8988T (cell line): ENCODE measurements at places on chromosomes 13 and 19.
A peak's percentile ranks its signal among the peaks of the same experiment; 100 is the strongest.

- DNase-seq, result no peak
Observed at GRCh38 chr13:29847501-29847983, 2.9 kb downstream of the UBL3 start.

GRCh38 chr13:94859811-94860210 is 147.5 kb upstream of the SOX21 start:
- DNase-seq, result no peak

DNA sequence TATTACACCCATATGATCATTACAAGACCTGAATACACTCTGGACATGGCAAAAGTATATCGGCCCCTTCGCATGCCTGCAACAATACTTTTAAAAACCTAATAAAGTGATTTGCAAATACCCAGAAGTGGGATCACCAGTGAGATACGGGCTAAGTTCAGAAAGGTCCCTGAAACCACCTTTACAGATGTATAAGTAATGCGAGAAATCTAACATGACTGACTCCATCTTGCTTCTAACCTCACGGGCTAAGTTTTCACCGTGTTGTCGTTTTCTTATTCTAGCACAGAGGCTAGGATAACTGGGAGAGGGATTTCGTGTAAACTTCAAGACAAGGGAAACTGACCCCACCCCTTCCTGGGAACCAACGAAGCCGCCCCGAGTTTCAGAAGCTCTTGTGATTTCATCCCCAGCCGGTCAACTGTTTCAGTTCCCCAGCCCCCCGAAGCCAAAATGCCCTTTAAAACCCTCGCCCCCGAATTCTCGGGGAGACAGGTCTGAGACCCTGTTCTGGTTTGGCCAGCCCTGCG is 703 bp downstream of the NEK3 start:
- DNase-seq, result peak; percentile 15

GRCh38 chr19:11293433-11294389 is 2.2 kb upstream of the TSPAN16 start:
- peak; percentile 69 for DNase-seq

DNA sequence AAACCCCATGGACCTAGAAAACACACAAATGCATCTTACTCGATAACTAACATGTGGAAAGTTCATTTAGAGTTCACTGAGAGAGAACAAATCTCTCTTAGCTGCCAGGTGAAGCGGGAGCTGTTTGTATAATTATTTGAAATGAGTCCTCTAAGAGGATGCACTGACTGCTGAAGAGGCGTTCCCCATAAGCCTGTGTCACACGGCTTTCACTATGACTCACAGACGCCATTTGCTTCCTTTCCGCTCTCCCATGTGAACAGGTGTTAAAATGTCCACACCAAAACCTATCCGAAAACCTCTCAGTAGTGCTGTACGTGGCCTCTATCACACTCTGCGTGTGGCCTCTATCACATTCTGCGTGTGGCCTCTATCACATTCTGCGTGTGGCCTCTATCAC is 101.8 kb downstream of the SOX1 start:
- no peak for DNase-seq

DNA sequence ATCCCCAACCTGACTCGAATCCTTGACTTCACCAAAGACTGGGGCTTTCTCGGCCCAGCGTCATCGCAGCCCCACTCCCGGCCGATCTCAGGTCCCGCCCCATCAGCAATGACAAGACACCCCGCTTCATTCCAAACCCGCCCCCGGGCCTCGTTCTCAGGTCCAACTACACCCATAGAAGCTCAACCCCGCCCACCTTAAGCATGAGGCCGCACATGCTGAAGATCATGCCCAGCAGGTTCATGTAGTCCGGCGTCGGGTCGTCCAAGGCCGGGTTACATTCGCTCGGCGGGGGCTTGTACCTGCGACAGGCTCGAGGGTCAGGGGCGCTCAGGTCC is 2.3 kb downstream of the WDR83 start:
- DNase-seq, result no peak

- DNase-seq, result no peak
Observed at GRCh38 chr13:92044351-92044750, 645.9 kb downstream of the GPC5 start.

GRCh38 chr13:46521486-46521885 is 31.5 kb upstream of the LRCH1 start:
- no peak for DNase-seq

- DNase-seq, result no peak
Observed at GRCh38 chr13:35856721-35857364, 274.3 kb downstream of the DCLK1 start.

- DNase-seq, result no peak
Observed at GRCh38 chr13:109576331-109576813, 210.0 kb downstream of the IRS2 start.

DNA sequence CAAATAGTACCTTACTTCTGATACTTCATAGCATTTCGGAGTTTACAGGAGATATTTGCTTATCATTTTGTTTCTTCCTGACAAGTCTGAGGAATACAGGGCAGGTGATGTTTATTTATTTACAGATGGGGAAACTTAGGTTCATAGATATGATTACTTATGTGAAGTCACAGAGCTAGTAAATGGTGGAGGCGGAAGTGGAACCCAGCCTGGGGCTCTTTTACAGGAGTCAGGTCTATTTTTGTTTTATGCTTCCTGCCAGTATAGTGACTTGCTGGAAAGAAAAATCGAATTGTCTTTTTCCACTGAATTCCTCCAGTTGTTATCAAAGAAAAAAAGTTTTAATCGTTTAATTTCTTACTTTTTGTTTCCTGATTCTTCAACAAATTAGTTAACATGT is 66.5 kb downstream of the DGKH start:
- DNase-seq, result no peak

- no peak for DNase-seq
Observed at GRCh38 chr19:33868788-33869412, 72.2 kb downstream of the KCTD15 start.

DNA sequence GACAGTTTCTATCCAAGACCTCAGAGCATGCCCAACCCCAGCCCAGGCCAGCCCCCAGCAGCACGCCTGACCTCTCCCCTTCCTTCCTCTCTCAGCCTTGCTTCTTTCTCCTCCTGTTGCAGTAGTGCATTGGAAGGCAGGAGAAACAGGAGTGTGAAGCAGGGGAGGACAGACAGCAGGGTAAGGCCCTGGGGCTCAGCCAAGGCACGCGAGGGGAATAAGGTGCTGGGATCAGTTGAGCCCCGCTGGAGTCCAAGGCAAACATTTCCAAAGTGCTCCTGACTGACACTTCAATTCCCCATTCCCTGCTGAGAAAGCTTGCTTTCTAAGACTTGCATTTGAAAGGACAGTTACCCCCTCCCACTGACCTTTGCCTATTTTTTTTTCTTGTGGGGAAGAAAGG is 73.1 kb upstream of the OLFM4 start:
- no peak for DNase-seq

DNA sequence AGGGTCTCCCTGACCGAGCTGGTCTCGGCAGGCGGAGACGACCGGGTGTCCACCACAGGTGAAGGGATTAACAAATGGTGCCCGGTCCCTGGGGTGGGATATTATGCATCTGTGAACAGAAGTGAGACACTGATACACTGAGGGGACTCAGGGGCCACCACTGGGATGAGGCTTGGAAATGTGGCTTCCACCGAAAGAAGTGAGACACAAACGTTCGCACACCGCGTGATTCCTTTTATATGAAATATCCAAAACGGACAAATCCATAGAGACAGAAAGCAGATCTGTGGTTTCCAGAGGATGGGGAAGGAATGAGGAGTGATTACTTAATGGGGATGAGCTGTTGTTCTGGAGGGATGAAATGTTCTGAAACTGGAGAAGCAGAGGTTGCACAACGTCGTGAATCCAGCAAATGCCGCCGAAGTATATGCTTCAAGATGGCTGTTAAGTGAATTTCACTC is 47.5 kb downstream of the C13orf46 start:
- DNase-seq, result no peak

- no peak for DNase-seq
Observed at GRCh38 chr19:6712231-6712630, 8.2 kb downstream of the C3 start.

DNA sequence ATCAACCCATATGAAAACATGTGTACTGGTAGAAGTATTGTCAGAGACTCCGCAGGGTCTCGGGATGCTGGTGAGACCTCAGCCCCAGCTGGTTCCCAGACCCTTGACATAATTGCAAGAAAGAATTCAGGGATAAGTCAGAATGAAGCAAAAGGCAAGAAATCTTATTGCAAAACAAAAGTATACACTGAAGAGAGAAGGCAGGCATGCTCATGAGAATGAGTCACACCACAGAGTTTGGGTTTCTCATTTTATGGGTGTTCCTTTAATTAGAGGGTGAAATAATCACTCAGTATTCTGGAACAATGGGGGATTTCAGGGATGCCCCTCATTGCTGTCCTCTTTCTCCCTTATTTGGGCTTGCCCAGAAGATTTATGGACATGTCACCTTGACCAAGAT is 1423.8 kb upstream of the MIR17HG start:
- no peak for DNase-seq

DNA sequence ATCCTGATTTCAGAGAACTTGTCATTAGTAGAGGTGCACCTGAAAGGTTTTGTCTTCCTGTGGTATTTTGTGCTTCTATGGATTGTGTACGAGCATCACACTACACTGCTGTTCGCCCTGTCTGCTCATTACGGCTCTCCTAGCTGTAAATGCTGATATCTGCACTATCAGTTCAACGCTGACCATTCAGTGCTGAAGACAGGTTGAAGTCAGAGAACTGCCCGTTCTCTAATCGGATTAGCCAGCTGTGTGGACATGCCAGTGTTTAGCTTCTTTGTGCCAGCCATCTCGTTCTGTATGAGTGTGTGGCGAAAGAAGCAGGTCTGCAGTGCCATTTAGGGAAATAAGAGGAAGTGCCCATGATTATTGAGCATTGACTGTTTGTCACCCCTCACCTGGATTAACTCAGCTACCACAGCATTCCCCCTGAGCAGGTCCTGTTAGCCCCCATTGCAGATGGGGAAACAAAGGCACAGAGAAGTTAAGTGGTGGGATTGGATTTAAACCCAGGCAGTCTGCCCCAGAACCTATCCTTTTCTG is 21.6 kb upstream of the C1QTNF9 start:
- no peak for DNase-seq

DNA sequence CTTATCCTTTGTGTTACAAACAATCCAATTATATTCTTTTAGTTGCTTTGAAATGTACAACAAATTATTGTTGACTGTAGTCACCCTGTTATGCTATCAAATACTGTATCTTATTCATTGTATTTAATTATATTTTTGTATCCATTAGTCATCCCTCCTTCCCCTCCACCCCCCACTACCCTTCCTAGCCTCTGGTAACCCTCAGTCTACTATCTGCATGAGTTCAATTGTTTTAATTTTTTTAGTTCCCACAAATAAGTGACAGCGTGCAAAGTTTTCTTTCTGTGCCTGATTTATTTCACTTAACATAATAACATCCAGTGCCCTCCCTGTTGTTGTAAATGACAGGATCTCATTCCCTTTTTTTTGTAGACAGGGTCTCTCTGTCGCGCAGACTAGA is 4.5 kb downstream of the SAE1 start:
- DNase-seq, result no peak

- no peak for DNase-seq
Observed at GRCh38 chr13:113647351-113648215, 10.4 kb downstream of the ATP4B start.
